ENCODE measurements at places on chromosomes 12 and 14.

DNA sequence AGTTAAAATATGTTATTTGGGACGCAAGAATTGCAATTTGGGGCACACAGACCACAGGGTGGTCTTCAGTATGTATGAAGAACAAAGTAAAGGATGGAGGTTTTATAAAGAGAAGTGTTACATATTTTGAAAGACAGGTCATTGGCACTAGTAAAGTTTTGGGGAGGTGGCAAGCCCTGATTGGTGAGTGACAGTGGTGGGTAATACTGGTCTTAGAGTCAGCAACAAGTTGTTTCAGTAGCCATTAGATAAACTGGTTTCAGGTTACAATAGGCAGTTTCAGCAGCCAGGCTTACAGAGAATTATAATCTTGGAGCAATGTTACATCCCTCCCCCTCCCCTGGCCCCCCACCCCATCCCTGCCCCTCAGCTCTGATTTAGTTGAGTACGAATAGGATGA, 17.5 kb downstream of the MARK3 start:
- DNase-seq, result peak; percentile 66

DNA sequence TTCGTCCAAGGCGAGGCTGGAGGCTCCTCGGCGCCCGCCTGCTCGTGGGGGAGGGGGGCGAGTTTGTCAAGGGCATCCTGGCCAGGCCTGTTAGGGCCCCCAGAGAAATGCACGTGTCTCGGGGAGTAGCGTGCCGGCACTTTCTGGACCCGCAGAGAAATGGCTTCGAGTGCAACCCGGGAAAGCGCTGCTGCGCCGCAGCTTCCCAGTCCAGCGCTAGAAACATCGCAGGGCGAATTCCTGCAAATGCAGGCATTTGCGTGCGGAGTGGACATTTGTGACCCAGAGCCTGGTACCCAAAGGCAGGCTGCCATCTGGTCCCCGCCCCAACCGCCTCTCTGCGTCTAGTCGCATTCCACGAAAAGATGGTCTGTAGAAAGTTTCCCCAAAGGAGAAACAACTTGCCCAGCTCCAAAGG, 756 bp downstream of the LGR5 start:
- DNase-seq, result no peak

DNA sequence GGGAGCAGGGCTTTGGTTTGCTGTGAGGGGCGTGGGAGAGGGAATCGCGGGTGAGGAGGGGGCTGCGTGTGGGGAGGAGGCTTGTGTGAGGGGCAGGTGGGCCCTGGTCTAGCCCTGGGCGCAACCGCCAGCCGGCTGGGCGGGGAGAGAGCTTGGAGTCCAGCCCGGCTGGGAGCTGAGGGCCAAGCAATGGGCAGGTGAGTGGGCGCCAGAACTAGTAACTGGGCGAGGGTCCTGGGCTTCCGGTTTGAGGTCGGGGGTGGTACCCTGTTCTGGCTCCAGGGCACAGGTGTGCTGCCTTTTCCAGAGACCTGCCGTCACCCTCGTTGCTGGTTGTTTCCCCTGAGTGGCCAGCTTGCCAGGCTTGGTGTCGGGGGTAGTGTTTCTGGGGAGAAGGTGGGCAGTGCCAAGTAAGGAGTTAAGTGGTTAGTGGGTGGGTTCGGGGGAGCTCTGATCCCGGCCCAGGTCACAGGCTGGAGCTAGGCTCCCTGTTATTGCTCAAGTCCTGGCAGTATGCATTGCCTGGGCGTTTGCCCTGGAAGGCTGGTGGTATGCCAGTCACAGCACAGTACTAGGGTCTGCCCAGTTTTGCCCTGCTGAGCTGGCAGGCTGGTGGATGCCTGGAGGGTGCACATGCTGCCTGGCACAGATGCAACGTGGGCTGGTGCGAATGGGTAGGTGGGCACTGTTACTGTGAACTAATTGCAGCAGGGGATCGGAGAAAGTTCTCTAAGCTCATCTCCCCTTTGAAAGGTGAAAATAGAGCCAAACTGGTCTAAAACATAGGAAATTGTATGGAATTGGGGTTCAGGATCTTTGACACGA, 683 bp downstream of the CIPC start:
- DNase-seq, result no peak

DNA sequence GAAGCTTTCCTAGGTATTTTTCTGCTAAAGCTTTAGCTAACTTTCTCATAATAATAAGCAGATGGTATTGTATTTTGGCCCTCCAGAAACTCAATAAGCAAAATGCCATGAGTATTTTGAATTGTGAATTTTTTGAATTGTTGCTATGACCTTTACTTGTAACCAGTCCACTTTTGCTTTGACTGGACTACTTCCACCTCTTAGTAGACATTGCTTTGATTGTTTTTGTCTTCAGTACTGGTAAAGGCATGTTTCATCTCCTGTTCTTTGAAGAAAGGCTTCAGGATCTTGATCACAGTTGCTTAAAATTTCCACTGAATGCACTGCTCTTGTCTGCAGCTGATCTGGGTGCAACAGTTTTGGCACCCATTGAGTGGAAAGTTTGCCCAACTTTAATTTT, 102.3 kb downstream of the TRMT5 start:
- peak; percentile 35 for DNase-seq

DNA sequence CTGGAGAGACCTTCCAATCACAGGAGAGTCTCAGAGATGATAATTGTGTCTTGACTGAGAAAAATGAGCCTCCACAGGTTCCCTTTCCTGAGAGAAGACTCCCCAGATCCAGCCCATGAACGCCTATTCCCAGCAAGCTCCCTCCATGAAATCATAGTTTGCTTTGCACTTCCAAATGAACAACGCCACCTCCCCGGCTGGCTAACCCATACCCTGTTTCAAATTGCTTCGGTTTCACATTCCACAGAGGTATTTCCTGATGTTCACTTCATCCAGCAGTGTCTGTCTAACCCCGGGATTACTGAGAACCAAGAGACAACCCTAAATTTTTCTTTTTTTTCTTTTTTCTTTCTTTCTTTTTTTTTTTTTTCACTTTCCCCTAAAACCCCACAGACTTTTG, 124.1 kb upstream of the RFLNA start:
- peak; percentile 6 for DNase-seq

- DNase-seq, result peak; percentile 55
Observed at GRCh38 chr12:131831635-131832041, 3.4 kb downstream of the MMP17 start.

DNA sequence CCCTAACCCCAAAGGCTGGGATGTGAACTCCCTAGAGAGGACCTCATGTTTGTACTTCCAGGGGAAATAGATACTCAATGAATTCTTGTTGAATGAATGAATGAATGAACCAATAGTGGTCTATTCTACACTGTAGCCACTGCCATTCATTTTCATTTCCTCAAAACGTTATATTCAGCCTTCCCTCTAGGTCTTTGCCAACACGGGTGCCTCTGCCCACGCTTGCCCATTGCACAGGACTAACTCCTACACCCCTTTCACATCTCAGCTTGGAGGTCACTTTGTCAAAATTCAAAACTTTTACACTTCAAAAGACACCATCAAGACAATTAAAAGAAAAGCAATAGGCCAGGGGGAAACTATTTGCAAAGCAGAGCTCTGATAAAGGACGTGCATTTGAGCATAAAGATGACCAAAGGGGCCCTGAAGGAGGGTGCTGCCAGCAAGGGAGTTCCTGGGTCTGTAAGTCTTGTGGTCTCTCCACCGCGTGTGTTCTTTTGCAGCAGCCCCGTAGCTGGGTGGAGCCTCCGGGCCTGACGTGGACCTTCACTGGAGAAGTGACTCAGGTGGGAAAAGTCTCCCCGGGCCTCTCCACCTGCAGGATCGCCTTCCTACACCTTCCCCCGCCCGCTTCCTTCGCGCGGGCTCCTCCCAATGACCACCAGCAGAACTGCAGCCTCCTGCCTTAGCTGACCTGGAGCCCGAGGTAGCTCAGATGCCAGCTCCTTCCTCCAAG, 31.5 kb downstream of the TMEM63C start:
- DNase-seq, result no peak

DNA sequence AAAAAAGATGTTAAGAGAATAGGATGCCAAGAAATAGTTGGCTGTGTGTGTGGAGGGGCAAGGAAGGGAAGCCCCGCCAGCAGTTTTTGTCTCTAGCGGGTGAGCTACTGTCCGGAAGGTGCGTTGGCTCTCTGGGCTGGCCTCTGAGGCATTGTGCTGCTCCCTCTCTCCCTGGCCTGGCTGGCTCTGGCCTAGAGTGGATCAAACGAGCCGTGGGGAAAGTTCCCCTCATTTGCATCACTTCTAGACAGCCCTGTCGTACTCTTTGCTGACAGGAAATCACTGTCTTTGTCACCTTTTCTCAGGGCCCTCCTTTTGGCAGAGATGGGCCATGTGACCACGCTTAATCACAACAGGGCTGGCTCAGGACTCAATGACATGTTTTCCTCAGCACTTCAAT, 236.1 kb upstream of the NPAS3 start:
- DNase-seq, result peak; percentile 59

- DNase-seq, result no peak
Observed at GRCh38 chr14:54549862-54550261, 17.1 kb upstream of the SAMD4A start.

DNA sequence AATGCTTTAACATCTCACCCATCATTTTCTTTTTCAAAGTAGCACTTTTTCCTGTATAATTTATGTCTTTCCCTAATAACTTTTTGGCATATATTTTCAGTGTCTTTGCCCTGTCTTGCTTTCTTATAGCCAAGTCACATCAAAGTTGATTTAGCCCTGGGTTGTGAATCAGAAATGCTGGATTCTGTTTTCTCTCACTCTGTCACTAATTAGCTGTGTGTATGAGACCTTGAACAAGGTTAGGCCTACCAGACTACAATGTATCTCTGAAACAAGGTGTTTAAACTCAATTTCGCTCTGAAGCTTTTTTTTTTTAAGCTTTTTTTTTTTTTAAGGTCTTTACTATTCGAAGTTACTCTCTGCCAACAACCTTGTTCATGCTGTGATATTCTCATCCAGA, 25.7 kb downstream of the CNOT2 start:
- no peak for DNase-seq

- no peak for DNase-seq
Observed at GRCh38 chr12:30850684-30851083, 75.9 kb upstream of the TSPAN11 start.

- DNase-seq, result peak; percentile 88
Observed at GRCh38 chr14:88613552-88614010, 50.7 kb downstream of the ZC3H14 start.

DNA sequence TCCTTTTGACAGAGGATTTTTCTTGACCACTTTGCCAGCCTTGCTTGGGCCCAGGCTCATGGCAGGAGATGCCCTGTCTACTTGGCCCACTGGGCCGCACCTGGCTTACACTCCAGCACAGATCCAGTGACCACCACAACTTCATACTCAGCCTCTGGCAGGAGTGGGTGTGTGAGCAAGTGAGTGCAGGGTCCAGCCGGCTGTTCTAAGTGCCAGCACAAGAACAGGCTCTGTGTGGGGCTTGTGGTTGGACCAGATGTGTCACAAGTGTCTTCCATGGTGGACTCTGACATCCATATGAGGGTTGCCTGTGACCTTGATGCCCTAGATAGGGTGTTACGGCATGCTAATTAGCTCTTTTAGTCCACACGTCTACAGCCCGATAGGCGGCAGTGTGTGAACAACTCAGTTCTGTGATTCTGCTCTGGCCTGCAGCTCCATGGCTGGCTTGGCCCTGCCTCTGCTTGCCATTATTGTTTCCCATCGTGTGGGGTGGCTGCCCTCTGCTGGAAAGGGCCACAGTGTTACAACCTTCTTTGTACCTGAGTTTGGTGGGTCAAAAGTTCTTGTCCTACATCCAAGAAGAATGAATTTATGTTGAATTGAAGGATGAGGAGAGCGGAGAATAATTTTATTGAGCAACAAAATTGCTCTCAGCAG, 1089.1 kb downstream of the SLC6A15 start:
- no peak for DNase-seq
